SHP77 treated with DMSO at 0.1 percent for 48 hours (cell line): ENCODE measurements at places on chromosomes 13 and 19.

DNA sequence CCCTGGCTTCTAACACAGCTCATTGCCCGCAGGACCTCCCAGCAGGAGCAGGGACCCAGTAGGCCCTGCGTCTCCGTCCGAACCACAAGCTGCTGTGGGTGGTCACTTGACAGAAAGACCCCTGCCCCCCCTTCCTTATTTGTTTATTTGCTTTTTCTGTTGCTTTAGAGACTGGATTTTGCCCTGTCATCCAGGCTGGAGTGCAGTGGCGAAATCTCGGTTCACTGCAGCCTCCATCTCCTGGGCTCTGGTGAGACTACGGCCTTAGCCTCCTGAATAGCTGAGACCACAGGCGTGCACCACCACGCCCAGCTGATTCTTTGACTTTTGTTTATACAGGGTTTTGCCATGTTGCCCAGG, 7.6 kb upstream of the PTBP1 start:
- DNase-seq, result no peak

GRCh38 chr13:84946192-84946591, 853.0 kb downstream of the SLITRK6 start:
- DNase-seq, result no peak

DNA sequence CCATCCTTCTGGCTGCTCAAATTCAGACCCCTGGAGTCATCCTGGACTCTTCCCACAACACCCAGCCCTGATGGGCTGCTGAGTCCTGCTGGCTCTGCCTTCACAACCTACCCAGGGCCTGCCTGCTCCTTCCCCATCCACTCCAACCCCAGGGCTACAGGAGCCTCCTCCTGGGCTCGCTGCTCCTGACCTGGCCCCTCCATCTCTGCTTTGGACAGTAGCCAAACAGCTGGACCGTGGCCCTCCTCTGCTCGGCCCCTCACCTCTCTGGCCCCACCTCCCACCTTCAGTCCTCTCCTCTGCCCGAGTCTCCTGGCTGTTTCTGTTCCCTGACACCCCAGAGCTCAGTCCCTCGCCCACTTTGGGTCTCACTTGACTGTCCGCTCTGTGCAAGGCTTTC, 66.7 kb downstream of the CEBPG start:
- no peak for DNase-seq

- no peak for DNase-seq
Measured at GRCh38 chr13:113630804-113631203, 27.2 kb downstream of the ATP4B start.

DNA sequence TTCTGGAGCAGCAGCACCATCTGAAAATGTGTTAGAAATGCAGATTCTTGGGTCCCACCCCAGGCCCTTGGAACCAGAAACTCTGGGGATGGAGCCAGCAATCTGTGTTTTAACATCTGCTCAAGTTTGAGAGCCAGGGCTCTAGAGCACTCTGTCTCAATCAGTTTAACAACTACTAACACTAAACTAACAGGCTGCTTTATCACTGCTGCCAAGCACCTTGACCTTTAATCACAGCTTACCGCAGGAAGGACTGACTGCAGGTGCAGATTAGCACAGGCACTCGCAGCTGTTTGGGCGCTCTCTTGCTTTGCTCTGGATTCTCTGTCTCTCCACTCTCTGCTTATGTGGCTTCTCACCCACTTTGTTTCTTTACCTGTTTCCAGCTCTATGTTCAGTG, 163.5 kb downstream of the MTUS2 start:
- DNase-seq, result no peak

DNA sequence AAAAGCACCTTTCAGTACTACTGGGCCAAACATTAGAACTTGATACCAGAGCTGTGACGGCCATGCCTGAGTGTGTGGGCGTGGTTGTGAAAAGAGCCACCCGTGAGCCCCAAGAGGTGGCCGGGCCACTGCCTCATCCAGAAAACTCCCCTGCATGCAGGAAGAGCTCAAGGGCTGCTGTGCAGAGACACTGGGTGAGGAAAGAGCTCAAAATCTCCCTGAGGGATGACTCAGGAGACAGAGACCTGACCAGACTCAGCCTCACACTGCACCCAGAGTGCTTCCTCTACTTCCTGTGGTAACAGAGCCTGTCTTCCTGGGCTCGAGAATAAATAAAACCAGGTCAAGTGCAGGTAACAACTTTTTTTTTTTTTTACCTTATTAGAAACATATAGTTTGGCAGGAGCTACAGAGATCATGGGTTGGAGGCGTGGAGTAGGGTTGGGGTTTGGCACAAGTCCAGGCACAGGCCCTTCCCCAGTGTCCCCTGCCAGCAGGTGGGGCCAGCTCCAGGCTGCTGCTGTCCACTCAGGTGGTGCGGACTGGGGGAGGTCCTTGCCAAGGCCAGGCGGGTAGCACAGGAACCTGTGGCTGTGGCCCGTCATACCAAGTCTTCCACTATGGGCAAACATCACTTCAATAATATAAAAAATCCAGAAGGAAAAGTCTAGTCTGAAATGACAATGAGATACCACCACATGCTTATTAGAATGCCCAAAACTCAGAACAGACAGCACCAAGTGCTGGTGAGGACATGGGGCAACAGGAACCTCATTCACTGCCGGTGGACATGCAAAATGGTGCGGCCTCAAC, 25.5 kb downstream of the ELL start:
- peak; percentile 41 for DNase-seq

GRCh38 chr13:112700291-112701060, 10.6 kb downstream of the ATP11A start:
- no peak for DNase-seq

GRCh38 chr13:100646871-100647270, 27.7 kb downstream of the TMTC4 start:
- no peak for DNase-seq

- DNase-seq, result no peak
Measured at GRCh38 chr13:73937441-73937840, 196.8 kb downstream of the KLF12 start.

DNA sequence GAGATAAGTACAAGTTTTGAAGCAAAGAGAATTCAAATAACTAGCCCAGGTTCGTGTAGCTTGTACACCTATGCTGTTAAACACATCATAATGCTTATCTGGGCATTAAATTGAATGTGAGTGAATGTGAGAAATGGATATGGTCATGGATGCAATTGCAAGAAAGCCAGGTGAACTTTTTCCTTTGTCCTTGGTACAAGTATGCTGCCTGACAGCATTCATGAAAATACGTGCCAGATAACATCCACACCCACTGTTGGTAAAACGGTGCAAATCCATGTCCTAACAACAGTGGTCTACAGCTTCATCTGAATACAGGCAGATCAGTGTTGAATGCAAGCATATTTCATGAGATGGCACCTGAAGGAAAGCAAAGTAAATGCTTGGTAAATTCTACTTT, 122.2 kb downstream of the STOML3 start:
- no peak for DNase-seq

DNA sequence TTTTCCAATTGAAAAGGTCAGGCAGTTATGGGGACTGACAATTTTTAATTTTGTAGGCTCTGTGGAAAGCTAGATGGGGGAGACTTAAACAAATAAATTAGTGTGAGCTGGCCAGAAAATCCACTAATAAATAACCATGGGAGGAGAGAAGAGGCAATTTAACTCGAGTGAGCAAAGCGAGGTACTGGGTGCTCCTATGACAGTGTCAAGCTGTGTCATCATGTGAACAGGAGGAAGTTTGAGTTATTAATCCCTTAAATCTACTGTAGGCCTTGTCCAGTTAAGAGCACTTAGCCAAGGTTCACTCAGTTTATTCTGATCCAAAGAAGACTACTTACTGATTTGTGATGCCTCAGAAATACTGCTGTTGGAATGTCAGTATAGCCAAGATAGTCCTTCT, 122.8 kb downstream of the OXGR1 start:
- no peak for DNase-seq

- DNase-seq, result no peak
Measured at GRCh38 chr13:110157718-110158117, 149.2 kb downstream of the COL4A1 start.

- no peak for DNase-seq
Measured at GRCh38 chr19:29381353-29382203, 144.2 kb upstream of the VSTM2B start.

DNA sequence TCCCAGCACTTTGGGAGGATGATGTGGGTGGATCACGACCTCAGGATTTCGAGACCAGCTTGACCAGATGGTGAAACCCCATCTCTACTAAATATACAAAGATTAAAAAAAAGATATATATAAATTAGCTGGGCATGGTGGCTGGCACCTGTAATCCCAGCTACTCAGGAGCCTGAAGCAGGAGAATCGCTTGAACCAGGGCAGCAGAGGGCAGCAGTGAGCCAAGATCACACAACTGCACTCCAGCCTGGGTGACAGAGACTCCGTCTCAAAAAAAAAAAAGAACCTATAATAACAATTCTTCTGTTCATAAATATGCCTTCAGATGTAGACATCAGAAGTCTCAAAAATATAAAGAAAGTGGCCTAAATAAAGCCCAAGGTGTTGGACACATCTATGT, 7.6 kb downstream of the ZNF737 start:
- DNase-seq, result no peak

- DNase-seq, result no peak
Measured at GRCh38 chr19:49150944-49151243, 4.3 kb downstream of the HRC start.

- no peak for DNase-seq
Measured at GRCh38 chr19:49414256-49414655, 9.0 kb downstream of the PTH2 start.

- no peak for DNase-seq
Measured at GRCh38 chr13:50415428-50415827, 400.2 kb downstream of the KCNRG start.

DNA sequence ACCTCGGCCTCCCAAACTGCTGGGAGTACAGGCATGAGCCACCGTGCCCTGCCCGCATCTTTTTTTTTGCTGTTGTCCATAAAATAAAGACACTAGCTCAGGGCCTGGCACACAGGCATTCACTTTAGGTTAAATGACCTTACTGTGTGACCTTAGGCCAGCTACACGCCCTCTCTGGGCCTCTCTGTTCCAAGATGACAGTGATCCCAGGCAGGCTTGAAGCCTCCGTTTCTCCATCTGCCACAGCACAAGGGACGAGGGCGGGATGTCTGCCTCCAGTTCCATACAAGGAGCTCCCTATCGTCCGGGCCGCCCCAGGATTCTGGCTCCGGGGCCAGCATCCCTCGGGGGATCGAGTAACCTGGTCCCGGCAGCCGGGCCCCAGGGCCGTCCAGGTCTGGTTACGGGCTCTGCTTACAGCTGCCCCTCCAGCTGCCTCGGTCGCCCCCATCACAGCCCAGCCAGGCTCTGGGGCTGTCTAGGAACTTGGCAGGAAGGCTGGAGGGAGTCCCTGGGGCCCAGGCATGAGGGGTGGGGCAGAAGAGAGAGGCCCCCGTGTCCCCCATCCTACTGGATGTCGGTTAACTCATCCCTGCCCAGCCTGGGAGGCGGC, 11.9 kb upstream of the SEMA6B start:
- DNase-seq, result no peak

- DNase-seq, result no peak
Measured at GRCh38 chr13:48194379-48194754, 38.6 kb upstream of the ITM2B start.

DNA sequence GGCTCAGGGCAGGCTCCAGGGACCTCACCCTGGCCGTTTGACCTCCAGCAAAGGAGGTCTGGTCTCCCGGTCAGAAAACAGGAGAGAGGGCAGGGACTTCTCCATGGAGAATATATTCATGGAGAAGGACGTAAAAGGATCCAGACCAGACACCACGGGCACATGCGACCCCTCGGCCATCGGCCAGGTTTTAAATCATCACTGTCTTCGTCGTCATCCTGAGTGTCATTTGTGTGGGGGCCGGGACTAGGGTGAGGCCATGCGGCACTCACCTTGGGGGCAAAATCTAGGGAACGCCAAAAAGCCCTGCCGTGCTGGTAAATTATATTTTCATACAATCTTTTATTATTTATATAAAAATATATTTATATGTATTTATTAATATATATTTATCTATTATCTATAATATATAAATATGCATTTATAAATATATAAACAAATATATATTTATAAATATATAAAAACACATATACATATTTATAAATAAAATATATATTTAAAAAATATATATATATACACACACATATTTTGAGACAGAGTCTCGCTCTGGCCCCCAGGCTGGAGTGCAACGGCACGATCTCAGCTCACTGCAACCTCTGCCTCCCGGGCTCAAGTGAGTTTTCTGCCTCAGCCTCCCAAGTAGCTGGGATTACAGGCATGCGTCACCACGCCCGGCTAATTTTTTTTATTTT, 75.4 kb downstream of the GADD45B start:
- peak; percentile 66 for DNase-seq

DNA sequence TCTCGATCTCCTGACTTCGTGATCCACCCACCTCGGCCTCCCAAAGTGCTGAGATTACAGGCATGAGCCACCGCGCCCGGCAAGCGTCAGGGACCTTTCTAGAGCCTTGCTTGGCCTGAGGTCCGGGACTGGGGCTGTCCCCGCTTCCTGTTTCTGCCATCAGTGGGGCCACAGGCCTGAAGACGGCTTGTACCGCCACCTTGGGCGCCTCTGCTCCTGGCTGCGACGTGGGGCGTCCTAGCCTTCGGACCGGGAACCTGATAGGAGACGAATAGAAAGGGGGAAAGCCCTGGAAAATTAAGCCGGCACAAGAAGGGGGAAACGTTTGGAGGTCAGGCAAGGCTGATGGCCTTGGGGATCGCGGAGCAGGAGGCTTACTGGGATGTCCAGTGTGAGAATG, 35.1 kb downstream of the RNF6 start:
- DNase-seq, result no peak

DNA sequence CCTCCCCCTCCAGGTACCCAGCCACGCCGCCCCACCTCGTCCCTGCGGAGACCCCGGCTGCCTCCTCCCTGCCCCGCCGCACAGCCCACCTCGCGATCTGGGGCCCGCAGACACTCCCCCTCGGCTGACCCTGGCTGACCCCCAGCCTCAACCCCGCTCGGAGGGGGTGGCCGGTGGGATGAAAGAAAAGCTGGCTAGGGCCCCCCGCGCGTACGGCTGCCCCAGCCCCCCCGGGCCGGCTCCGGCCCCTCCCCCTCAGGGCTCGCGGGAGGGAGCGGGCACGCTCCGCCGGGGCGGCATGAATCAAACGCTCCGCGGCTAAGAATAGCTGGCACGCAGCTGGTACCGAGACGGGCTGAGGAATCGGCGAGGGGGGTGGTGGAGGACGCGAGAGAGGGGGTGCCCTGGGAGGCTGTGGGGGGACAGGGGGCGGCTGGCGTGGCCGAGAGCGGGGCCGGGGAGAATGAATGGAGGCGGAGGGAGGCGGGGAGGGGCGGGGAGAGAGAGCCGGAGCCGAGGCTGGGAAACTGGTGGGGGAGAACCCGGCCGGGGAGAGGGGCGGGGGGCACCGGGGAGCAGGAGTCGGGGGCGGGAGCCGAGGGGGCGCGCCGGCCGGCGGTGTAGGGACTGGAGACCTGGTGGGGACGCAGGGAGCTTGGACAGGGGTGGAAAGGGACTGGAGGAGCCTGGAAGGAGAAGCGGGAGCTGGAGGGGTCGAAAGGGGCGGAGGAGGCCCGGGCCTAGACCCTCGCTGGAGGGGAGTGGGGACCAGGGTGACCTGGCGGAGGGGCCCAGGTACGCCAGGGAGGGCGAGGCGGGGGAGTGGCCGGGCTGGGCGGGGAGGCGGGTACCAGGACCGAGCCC, 1.1 kb downstream of the SHANK1 start:
- no peak for DNase-seq
